ENCODE measurements at places on chromosomes 1 and 21. TPM values are rescaled to one million over a fixed set of nuclear protein-coding genes. Genes with fewer than 3 reads are reported as not detected.

The RGS1 gene
- total RNA-seq, result 387 TPM

DNA sequence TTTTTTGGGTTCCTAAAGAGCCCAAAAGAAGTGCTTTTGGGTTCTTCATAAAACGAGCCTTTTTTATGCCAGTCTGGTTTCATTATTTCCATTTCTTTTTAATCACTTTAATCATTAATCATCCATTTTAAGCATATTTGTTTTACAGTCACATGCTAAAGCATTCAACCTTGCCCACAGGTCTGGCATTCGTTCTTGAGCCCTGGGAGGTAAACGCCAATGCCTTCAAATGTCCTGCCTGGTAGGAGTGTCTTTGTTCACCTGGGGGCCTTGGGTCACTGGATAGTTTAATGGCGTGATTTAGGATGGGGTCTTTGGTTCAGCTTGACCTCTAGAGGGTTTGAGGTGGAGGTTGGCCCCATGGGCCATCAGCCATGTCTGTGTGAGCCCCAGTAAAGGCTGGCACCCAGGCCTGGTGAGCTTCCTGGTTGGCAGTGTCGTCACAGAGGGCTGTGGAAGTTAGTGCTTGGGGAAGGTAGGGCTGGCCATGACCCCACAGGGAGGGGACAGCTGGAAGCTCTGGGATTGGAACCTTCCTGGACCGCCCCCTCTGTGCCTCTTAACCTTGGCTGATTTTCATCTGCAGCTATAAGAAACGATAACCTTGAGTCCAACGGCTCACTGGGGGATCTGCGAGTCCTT, 20.2 kb downstream of the C1orf174 start:
- no peaks in the 10 kb centered on the region for H3K27me3 ChIP-seq
- peaks cover 14% of the 10 kb centered on the region for H3K36me3 ChIP-seq
- no peak for DNase-seq
- H3K4me1 ChIP-seq, result peaks cover 3% of the 10 kb centered on the region
- H3K27ac ChIP-seq, result no peak overlapping the region

- peaks cover 6% of the 10 kb centered on the region for H3K36me3 ChIP-seq
- peaks cover 21% of the 10 kb centered on the region for H3K4me1 ChIP-seq
- no peak overlapping the region for H3K27ac ChIP-seq
- H3K4me3 ChIP-seq, result peak overlapping the region; percentile 59
- no peak for DNase-seq
Observed at GRCh38 chr1:156844638-156845037, 14.3 kb downstream of the INSRR start.

The NPPB gene
- total RNA-seq, result not detected

The SEMA4A gene
- 58.1 TPM for total RNA-seq

- no peak overlapping the region for H3K4me3 ChIP-seq
- no peak for DNase-seq
- no peak overlapping the region for H3K27ac ChIP-seq
- peaks cover 3% of the 10 kb centered on the region for H3K4me1 ChIP-seq
Observed at GRCh38 chr1:100767176-100767890, 47.8 kb downstream of the VCAM1 start.

DNA sequence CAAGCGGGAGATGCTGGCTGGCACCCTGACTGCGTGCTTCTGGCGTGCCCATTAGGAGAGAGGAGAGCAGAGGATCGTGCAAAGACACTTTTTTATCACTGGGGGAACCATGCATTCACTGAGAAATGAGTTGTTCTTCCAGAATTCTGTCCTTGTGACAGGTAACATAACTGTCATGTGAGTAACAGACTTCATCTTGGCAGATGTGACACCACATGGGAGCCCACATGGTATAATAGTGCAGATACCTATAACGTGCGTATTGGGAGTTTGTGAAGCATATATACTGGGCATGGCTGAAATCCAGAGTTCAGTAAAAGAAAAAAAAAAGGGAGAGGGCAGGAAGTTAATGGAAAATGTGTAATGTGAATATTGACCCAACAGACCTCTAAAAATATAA, 159.6 kb upstream of the BACE2 start:
- no peak overlapping the region for H3K27ac ChIP-seq
- peaks cover 8% of the 10 kb centered on the region for H3K27me3 ChIP-seq
- H3K4me1 ChIP-seq, result no peaks in the 10 kb centered on the region

- no peak for DNase-seq
- H3K4me1 ChIP-seq, result peaks cover 4% of the 10 kb centered on the region
- H3K36me3 ChIP-seq, result peaks cover 2% of the 10 kb centered on the region
- H3K27ac ChIP-seq, result peak within 1 kb of the TSS; percentile 72
- H3K27me3 ChIP-seq, result peaks cover 21% of the 10 kb centered on the region
Observed at GRCh38 chr1:67134695-67135094, at the start of gene C1orf141. Gene C1orf141 (minus strand): TSS chr1:67134970. CDS start chr1:67127240, 7,730 bp downstream.

DNA sequence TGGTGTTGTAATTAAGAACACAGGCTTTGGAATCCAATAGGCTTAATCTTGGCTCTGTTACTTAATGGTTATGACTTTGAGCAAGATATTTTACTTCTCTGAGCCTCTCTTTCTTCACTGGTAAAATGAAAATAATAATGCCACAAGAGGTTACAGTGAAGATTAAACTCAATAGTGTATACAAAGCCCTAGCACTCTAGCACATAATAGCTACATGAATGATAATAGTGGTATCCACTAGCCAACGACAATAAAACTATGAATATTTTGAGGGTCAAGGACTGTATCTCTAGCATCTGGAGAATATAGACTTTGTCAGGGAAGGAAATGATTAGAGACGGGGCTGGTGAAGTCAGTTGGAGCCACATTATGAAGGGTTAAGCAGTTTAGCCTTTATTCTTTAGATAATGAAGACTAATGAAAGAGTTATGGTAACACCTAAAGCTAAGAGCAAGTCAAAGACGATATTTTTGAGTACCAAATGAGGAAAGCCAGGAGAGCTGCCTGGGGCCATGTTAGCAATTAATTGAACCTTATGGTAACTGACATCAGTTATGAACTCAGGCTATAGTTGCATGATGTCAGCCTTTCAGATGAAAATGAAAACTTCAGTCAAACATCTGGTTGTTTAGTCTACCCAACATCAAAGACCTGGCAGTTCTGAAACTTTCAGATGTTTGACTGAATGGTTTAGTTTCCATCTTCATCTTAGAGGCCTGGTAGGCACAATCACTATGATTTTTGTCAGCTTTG, 32.8 kb upstream of the RNF11 start:
- H3K36me3 ChIP-seq, result no peaks in the 10 kb centered on the region
- H3K4me1 ChIP-seq, result no peaks in the 10 kb centered on the region
- no peaks in the 10 kb centered on the region for H3K27me3 ChIP-seq
- no peak overlapping the region for H3K4me3 ChIP-seq
- no peak for DNase-seq

The LCE2C gene
- not detected for total RNA-seq

- peak overlapping the region; percentile 41 for H3K4me3 ChIP-seq
- H3K4me1 ChIP-seq, result no peaks in the 10 kb centered on the region
- H3K27ac ChIP-seq, result no peak overlapping the region
- DNase-seq, result no peak
- peaks cover 86% of the 10 kb centered on the region for H3K27me3 ChIP-seq
- peaks cover 8% of the 10 kb centered on the region for H3K36me3 ChIP-seq
Observed at GRCh38 chr1:212514056-212514614, 81.4 kb downstream of the NENF start.

DNA sequence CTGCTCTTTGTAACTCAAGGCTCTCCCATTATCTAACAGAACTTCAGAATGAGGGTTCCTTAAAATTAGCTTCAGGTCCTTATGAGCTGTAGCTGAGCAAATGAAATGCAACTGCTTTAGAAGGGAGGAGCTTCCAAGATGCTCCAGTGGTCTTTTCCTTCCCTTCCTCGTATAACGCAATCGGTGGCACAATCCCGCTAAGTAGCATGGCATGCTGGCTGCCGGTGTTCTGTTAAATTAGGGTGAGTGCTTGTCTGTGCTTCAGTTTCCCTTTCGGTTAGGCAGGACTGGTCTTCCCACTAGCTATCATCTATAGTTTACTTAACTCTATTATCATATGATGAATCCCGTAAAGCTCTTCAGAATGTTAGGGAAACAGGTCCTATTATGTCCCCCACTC, 917 bp downstream of the KIAA0040 start:
- H3K4me1 ChIP-seq, result peaks cover 56% of the 10 kb centered on the region
- H3K36me3 ChIP-seq, result peaks cover 8% of the 10 kb centered on the region
- no peak for DNase-seq
- H3K4me3 ChIP-seq, result peak overlapping the region; percentile 98
- no peaks in the 10 kb centered on the region for H3K27me3 ChIP-seq
- H3K27ac ChIP-seq, result peak overlapping the region; percentile 86

The CYP4Z1 gene
- not detected for total RNA-seq
